Mesothelial cell of epicardium (in vitro differentiated cells): ENCODE measurements at places on chromosomes 7 and 10.

GRCh38 chr10:338171-339037 is 203.1 kb downstream of the ZMYND11 start:
- no peak for DNase-seq

- no peak for DNase-seq
These were observed 286.4 kb upstream of the MEOX2 start for GRCh38 chr7:15972862-15973275.

GRCh38 chr10:128221117-128221516 is 94.9 kb upstream of the MKI67 start:
- no peak for DNase-seq

DNA sequence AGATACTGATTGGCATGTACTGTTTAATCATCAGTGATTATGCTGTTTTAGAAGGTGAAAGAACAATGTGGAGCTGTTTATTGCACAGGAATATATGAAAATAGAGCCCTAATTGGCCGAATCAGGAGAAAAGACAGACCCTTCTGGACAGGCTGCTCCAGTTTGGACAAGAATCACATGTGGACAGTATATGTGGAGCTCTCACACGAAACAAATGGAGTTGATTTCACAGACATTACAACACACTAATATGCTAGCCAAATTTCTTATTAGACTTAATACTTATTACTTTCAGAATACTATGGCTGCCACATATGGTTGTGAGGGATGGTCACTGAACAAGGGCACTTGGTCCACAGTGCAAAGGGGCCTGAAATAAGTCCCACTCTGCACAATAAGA is 15.5 kb downstream of the TWIST1 start:
- no peak for DNase-seq

DNA sequence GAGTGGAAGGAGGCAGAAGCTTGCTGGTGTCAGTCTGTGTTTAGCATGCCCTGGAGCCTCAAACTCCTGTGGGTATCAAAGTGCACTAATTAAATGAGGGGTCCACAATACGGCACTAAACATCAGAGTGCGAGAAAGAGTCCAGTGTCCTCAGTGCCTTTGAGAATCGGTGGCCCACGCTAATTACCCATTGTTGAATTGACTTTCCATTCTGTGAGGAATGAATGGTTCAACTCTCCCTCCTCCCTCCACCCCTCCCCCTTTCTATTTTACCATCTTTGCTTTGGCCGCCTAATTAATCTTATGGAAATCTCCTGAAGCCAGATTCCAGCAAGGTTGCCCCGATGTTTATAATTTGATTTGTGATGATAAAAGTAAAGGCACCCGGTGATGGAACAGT is 217.8 kb downstream of the TFEC start:
- no peak for DNase-seq

GRCh38 chr10:125123476-125124114 is 36.8 kb downstream of the CTBP2 start:
- DNase-seq: no peak

GRCh38 chr7:125173571-125173970 is 243.9 kb upstream of the POT1 start:
- no peak for DNase-seq
